ENCODE measurements at places on chromosomes 11 and 22. TPM values are rescaled to one million over a fixed set of nuclear protein-coding genes. Genes with fewer than 3 reads are reported as not detected.

CYP2D6 gene
- 2.0 TPM for total RNA-seq

- DNase-seq = peak; percentile 65
Observed at GRCh38 chr11:94525546-94526324, 13.5 kb downstream of the C11orf97 start.

DNA sequence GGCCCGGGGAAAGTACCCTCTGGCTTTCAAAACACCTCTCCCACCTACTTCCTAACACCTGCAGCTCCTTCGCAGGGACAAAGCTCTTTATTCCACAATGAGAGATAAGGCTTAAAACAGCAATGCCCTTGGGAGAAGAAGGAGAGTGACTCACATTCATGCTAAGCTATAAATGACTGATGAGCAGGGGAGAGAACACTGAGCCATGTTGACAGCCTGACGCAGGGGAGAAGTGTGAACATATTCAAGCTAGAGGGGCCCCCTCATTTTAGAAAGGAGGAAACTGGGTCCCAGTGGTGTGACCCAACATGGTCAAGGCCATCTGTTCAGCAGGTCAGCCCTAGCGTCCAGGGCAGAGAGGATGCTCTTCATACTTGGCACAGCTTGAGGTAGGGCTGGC lies 171.8 kb downstream of the DSCAML1 start:
- no peak for DNase-seq

DNA sequence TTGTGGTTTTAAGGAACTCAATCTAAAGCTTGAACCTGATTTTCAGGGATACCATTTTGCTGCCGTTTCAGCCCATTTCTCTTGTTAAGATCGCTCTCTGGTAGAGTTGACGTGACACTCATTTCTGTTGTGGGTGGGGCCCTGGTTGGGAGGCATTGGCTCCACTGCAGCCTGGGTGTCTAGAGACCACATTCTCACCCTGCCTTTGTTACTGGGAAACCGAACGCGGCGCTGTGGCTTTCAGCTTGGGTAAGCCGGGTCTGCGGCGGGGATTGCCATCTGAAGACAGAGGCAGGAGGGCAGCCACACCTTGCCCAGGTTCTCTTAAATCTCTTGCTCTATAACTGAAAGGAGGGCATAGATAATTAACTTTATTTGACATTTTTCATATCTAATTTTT lies 3.2 kb downstream of the EHF start:
- DNase-seq = peak; percentile 60

GRCh38 chr11:1055109-1055703 lies 18.7 kb upstream of the MUC6 start:
- no peak for DNase-seq

- DNase-seq = peak; percentile 82
Observed at GRCh38 chr11:65884716-65885092, 3.6 kb downstream of the FIBP start.

- no peak for DNase-seq
Observed at GRCh38 chr11:133930053-133930766, 26.6 kb downstream of the IGSF9B start.

GRCh38 chr22:27382947-27383346 lies 418.6 kb downstream of the MN1 start:
- no peak for DNase-seq

- no peak for DNase-seq
Observed at GRCh38 chr11:127226949-127227348, 226.4 kb upstream of the KIRREL3 start.

DNA sequence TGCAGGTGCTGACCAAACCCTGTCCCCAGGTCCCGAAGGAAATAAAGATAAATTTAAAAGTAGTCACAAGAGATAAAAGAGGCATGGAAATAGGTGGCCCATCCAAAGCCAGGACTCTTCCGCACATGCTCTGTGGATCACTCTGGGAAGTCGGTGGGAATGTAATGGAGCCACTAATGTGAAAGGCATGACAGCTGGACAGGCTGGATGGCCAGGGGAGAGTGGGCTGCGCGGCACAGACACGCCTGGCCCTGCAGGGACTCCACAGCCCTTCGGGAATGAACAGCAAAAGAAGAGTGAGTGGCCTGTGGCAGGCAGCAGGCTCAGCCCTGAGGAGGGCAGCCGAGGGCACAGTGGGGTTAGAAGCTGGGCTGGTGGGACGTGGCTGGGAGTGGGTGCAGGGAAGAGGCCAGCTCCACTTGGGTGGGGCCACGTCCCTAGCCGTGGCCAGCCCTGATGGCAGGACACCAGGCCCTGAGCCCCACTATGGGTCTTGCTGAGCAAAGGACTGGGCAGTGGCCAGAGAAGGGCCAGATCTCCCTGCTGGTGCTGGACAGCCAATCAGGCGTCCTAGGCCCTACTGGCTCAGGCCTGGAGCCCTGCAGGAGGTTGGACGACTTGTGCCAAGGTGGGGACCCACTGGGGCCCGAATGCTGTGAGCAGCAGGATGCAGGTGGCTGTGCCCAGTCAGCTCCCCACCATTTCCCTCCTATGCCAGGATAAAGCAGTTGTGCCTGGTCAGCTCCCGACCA lies 31.3 kb upstream of the GNB1L start:
- no peak for DNase-seq

DNA sequence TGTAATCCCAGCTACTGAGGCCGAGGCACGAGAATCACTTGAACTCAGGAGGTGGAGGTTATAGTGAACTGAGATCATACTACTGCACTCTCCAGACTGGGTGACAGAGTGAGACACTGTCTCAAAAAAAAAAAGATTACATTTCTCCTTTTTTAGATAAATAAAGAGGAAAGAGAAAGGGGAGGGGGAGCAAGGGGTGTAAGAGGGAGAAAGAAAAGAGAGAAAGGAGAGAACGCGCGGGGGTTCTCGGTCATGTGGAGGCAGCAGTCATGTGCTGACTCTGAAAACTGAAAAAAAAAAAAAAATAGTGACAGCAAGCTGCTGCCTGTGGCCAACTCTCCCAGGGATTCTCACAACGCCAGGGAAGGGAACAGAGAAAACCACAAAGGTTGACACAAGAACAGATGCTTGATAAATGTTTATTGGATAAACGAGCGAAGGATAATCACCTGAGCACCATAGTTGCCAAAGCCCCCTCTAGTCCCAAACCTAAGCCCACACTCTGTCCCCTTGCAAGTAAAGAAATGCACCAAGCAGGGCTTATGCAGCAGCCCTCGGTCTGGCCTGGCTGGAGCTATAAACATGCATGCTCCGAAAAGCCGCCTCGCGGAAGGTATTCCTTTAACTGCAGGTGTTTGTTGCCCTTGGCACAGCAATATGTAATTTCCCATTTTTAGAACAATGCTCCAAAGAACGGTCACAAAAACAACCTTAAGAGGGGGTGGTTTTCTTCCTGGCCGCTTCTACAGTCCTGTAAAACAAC lies 14.5 kb downstream of the SCGB1A1 start:
- peak; percentile 25 for DNase-seq

GRCh38 chr22:30733181-30733631 lies 38.5 kb downstream of the OSBP2 start:
- no peak for DNase-seq

FAM76B gene
- total RNA-seq = 23.9 TPM

- DNase-seq = no peak
Observed at GRCh38 chr22:21657020-21657359, 8.8 kb upstream of the PPIL2 start.

DNA sequence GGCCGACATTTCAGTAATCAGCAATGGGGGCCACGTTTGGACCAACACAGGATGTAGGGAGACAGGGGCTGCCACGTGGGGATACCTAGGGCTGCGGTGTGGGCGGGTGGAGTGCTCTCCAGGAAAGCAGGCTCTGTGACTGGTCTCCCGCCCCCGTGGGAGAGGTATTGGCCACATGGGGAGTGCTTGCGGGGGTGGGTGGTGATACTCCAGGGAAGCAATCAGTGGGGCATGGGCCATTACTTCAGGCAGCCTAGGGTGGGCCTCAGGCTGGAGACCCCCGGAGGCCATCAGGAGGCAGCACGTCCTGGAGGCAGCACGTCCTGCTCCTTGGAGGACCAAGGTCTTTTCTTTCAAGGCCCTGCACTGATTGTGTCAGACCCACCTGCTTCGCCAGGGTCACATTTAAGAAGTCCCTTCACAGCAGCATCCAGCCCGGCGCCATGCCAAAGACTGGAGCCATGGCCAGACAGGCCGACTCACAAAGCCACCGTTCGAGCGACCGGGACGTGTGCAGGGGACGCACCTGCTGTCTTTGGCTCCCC lies 3.0 kb upstream of the MUC2 start:
- DNase-seq = no peak

DNA sequence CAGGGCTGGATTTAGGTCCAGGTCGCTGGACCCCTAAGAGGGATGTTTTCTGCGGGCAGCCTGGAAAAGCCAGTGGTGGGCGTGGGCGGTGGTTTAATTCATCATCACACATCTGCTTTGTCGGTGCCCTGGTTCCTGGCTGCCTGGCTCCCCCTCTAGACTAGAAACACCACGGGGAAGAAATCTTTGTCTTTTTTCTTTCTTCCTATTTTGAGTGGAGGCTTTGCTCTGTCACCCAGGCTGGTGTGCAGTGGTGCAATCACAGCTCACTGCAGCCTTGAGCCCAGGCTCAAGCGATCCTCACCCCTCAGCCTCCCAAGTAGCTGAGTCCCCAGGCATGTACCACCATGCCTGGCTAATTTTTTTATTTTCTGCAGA lies 86.6 kb upstream of the LINC01488 start:
- DNase-seq = no peak

GRCh38 chr11:61752117-61752924 lies at the start of gene MYRF:
TSS of gene MYRF (plus strand) at chr11:61752636. CDS start at chr11:61752745, 109 bp downstream.
- DNase-seq = peak; percentile 80

ZW10 gene
- 10.4 TPM for total RNA-seq

DNA sequence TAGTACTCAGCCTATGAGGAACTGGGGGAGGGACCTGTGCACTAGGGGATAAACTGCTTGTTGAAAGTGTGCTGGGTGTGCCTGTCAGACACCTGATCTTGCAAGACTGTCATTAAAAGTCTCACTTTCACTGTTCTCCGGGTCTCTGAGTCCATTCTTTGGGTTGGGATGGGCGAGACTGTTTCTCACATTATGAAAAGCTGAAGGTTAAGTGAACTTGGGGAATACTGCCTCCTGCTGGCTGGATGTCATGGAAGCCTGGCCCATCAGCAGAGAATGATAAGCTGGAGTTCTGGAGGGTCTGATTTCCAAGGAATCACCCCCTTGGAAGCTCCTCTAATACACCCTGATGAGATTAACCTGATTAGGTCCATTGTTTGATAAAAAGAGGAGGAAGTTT lies 9.0 kb upstream of the VPREB1 start:
- DNase-seq = peak; percentile 34

- DNase-seq = no peak
Observed at GRCh38 chr22:21108379-21109115, 62.8 kb downstream of the LRRC74B start.
